Ecto neural progenitor cell (in vitro differentiated cells): ENCODE measurements at places on chromosomes 16 and 17.

DNA sequence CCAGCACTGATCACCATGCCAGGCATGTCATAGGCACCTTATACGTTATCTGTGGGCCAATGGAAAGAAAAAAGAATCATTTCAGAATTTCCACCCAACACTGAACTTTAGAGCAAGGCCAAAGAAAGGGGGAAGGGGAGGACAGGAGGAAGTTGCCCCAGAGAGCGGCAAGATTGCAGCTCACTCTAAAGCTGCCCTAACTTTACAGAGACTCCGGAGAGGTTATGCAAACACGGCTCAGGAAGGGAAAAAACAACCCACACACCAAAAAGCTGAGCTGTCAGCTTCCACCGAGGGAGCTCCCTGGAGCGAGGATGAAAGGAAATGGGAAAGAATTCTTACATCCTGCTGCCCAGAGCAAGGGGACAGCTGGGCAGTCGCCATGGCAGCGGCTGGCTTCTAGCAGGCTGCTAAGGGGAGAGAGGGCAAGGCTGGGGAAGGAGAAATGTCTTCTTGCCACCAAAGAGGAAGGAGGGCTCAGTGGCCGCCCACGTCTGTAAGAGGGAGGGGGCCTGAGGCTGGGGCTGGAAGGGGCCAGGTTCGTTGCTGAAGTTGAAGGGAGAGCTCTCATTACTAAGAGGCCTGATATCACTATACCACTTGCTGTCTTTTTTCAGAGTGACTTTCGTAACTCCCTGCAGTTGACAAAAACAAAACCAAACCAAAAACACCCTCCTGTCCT, 18.2 kb downstream of the COTL1 start:
- DNase-seq = peak; percentile 85

GRCh38 chr16:74942977-74943918, 41.7 kb downstream of the WDR59 start:
- DNase-seq = no peak

DNA sequence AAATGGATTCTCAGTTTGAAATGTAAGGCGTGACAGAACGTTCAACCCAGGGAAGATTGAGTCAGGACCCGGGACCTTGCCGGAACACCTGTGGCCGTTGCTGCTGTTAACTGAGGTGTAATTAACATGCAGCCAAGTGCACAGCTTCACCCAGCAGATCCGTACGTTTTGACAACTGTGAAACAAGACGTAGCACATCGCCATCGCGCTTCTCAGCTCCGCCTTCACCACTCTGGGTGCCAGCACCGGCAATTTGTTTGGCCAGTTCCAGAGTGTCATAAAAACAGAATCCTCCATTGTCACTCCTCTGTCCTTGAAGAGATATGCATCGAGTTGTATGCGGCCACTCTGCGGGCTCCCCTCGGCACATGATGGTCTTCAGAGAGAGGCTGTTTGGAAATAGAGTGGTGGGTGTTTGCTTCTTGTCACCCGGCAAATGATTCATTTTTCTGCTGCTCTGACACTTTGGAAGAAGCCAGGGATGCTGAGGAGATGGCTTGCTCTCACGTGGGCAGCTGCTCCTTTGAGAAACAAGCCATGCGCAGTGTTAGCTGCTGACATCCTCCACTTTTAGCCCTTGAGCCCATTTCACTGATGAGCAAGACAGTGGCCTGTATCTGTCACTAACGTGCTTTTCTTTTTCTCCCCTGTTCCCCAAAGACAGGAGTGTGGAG, 22.6 kb downstream of the NAA60 start:
- no peak for DNase-seq

DNA sequence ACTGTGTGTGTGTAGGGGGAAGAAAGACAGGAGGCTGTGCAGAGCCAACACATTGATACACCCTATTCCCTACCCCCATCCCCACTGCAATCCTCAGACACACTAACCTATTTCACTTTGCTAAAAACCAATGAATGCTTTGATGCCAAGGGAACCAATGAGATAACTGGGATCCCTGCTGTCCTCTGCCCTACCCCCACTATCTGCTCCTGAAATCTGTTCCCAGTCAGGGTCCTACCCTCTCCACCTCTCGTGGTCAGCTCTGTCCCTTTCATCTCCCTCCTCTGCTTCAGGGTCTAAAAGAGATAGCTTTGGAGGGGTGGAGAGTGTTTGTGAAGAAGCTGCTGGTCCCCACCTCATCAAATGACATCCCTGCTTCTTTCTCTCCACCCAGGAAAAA, 19.1 kb upstream of the SP6 start:
- DNase-seq = no peak

DNA sequence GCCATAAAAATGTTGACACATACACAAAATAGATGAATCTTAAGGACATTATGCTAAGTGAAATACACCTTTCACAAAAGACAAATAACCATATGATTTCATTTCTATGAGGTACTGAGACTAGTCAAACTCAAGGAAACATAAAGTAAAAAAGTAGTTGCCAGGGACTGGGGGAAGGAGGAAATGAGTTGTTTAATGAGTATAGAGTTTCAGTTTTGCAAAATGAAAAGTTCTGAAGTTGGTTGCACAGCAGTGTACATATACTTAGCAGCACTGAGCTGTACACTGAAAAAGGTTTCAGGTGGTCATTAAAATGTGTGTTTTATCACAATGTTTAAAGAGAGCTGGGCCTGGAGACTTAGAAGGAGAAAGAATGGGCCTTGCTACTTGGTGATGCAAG, 4.7 kb upstream of the SLC13A2 start:
- DNase-seq = no peak

- DNase-seq = no peak
Measured at GRCh38 chr16:87621976-87622713, 19.8 kb downstream of the JPH3 start.

GRCh38 chr17:79400989-79401703, 209.7 kb downstream of the RBFOX3 start:
- peak; percentile 90 for DNase-seq

DNA sequence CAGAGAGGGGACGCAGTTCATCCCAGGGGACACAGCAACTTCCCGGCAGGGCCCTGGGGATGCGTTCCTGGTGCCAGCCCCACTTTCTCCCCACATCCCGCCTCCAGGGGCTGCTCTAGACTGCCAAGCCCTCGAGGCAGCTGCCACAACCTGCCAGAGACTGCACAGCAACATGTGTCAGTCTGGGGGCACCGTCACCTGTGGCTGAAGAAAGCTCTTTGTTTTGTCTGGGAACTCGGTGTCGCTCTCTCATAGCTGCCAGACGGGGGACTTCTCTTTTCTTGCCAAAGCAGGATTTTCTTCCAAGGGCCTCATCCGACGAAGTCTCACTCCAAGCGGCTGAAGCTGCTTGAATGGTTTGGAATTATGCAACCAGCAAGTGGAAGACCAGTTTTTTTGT, 43.7 kb downstream of the COTL1 start:
- DNase-seq = no peak

GRCh38 chr16:78386557-78387324, 287.3 kb downstream of the WWOX start:
- no peak for DNase-seq

GRCh38 chr16:72974142-72974769, 73.7 kb downstream of the ZFHX3 start:
- no peak for DNase-seq

- DNase-seq = peak; percentile 87
Measured at GRCh38 chr17:29617481-29618271, 5.0 kb downstream of the CORO6 start.

DNA sequence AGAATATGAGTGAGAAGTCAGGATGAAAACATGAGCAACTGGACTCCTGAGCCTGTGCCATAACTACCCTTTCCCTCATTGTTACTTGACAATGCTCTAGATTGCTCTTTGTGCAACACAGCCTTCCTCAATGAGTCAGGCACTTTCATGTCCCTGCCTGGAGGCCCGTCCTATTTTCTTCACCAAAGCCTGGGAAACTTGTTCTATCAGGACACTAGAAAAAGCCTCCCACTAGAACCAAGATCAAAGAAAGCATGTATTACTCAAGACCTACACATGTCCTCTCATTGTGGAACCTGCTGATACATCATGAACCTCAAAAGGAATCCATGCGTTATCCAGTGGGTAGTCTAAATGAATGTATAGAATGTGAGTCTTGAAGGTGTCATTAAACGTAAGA, 624.5 kb downstream of the TOX3 start:
- DNase-seq = no peak

GRCh38 chr17:61179380-61179806, 220.2 kb upstream of the TBX2 start:
- no peak for DNase-seq

GRCh38 chr17:60318326-60318725, 73.6 kb downstream of the USP32 start:
- DNase-seq = no peak

DNA sequence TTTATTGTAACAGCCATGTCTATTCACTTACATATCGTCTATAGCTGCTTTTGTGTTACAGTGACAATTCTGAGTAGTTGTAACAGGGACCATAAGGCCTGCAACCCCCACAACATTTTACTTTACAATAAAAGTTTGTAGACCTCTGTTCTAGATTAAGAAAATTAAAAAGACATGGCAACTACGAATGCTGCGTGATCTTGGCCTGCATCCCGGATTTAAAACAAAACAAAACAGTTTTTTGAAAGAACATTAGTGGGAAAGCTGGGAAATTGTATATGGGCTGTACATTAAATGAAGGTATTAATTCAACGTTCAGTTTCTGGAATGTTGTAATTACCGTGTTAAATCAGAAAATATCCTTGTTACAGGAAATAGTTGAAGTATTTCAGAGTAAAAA, 64.1 kb downstream of the RMI2 start:
- DNase-seq = no peak

DNA sequence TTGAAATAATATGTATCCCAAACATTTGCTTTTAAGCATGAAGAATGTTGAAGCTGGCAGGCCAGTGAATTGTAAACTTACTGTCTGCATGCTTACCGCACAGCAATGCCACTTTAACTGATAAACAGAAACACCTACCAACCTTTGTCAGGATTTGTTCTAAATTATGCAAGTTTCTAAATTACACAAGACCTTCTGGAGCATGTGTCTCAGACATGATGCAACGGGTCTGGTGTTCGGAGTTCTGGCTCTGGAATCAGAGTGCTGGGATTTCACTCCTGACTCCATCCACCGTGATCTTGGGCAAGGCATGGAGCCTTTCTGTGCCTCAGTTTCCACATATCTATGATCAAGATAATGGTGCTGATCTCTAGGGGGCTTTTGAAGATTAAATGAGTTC, 111.2 kb downstream of the CCT6B start:
- no peak for DNase-seq

- DNase-seq = no peak
Measured at GRCh38 chr17:63950940-63951907, 19.1 kb upstream of the CD79B start.

- no peak for DNase-seq
Measured at GRCh38 chr17:31275116-31275515, 21.9 kb downstream of the OMG start.

DNA sequence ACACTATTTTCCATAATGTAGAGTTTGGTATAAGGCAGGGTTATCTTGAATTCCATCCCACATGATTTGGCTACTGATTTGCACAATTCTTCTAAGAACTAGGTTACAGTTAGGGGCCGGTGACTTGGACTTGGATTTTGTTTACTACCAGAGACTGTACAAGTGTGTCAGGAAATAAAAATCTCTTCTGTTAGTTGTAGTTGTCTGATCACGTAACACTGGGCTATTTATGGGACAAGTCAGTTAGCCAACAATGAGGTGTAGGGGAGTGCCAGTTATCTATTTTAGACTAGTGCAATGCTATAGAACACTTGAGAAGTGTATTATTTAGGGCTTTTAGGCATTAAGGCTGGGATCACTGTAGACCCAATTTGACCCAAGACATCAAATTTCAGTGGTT, 39.7 kb upstream of the GHDC start:
- DNase-seq = no peak

- no peak for DNase-seq
Measured at GRCh38 chr16:28522792-28523191, 16.0 kb downstream of the NUPR1 start.

DNA sequence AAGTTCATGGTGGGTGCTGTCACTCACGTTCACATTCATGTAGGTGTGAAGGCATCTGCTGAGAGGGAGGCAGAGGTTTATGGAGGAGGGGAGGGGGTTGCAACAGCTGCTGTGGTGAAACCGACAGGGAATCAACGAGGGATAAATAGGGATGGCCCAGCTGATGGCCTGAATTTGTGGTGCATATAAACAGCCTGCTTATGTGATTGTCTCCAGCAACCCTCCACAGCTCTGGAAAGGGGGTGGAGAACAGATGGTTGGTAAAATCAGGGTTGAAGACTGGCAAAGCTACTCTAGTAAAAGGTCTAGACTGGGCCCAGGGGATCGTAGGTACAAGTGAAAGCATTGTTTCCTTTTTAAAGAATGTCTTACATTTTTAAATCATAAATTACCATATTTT, 53.7 kb downstream of the IQCK start:
- no peak for DNase-seq

- no peak for DNase-seq
Measured at GRCh38 chr16:85296859-85297660, 184.8 kb upstream of the CIBAR2 start.

DNA sequence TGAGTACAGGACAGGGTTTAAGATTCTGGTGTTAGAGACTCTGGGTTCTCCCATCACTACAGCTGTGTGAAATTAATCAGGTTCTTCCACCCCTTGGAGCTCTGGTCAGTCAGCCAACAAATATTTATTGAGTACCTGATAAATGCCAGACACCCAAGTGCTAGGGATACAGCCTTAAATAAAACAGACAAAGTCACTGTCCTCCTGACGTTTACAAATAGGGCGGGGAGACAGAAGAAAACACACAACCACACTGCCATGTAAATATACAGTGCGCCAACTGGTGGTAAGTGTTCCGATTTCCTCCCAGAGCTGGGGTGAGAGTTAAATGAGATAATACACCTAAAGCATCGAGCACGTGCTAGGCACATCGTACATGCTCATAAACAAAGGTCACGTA, 121.0 kb downstream of the COPRS start:
- DNase-seq = no peak

DNA sequence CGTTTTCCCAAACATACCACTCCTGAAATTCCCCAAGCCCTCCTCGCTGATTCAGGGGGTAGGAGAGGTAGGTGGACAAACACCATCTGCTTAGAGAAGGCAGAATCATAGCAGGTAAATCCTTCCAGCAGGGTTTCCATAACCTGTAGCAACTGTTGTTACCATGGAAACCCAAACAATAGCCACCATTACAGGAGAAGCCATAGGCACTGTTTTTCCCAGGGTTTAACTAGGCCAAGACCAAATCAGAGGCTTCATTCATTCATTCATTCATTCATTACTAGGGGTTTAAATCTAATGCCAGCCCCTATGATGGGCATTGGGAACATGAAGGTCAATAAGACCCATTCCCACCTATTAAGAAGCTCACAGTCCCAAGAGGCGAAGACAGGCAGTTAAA, 25.5 kb upstream of the CIITA start:
- no peak for DNase-seq
